SIG-M5 (cell line): ENCODE measurements at places on chromosomes 13 and 19.

DNA sequence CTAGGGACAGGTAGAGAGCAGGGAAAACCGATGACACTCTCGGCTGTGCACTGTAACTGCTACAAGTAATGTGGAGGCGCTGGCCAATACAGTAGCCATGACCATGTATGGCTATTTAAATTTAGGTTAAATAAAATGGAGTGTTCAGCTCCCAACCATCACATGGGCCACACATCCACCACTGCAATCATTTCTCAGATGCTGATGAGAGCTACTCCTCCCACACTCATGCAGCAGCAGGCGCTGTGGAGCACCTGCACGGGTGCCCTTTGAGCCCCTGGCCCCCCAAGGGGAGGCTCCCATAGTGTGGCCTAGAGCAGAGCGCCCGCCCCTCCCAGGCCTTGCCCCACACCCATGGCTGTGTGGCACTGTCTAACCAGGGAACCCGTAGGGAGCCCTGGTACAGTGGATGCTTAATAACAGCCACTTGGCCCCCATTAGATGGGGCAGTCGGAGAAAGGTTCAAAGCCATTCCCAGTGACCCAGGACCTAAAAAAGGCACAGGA is 6.0 kb downstream of the ACP4 start:
- DNase-seq, result no peak

GRCh38 chr13:91576590-91576989 is 178.2 kb downstream of the GPC5 start:
- no peak for DNase-seq

DNA sequence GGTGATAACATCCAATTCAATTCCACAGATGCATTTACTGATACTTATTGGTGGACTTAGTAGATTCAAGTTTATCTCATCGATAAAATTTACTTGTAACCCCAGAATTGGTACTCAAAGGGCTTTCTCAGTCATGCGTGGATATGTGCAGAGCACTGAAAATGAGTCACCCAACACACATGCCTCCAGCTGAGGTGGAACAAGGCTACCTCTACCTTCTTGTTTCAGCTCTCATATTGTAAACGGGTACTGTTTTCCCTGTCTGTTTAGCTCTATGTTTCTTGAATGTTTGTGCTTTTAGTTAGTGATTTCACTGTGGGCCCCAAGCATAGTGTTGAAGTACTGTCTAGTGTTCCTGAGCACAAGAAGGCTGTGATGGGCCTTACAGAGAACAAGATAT is 1.5 kb downstream of the LRRC63 start:
- DNase-seq, result no peak

DNA sequence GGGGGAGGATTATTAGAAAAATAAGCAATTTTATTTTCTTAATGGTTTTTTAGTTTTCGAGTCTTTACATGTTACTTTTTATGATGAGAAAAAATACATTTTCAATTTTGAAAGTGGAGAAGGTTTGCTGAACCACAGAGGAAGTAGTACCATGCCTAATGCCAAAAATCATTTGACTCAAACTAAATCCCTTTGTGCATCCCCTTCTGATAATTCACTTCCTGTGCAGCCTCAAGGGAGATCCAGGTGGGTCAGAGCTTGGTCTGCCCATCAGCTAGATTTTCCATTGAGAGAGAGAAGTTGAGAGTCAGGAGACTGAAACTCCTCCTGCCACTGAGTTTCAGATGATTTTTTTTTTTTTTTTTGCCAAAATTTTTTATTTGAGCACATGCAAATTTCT is 571.7 kb downstream of the LIG4 start:
- no peak for DNase-seq

- no peak for DNase-seq
These were observed 27.6 kb upstream of the GTF2F2 start for GRCh38 chr13:45092663-45093062.

DNA sequence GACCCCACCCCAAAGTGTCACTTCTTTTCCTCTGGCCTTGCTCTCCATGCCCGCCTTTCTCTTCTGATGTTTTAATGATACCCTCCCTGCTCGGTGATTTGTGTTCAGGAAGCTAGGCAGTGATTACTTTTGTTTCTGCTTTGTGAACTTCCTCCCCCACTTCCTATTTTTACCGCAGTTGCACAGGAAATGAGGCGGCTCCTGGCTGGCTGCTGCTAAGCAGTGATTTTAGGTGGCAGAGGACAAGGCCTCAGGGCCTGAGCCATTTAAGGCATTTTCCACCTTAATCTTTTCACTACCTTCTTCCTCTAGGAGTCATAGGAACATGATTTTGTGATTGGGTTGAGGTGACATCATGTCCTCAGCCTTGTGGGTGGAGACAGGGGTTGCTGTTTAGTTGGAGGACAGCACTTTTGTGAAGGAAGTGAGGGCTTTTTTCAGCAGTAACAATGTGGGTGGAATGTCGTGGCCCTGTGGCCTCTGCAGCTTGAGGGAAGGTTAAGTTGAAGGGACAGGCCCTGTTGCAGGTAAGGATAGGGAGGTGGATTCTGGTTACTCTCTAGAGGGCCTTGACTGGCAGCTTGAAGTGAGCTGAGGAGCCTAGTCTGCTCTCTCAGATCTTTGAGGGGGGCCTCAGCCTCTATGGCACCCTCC is 15.7 kb downstream of the GARRE1 start:
- no peak for DNase-seq

- DNase-seq, result peak; percentile 90
These were observed 19.8 kb downstream of the TMEM272 start for GRCh38 chr13:51825165-51825592.

DNA sequence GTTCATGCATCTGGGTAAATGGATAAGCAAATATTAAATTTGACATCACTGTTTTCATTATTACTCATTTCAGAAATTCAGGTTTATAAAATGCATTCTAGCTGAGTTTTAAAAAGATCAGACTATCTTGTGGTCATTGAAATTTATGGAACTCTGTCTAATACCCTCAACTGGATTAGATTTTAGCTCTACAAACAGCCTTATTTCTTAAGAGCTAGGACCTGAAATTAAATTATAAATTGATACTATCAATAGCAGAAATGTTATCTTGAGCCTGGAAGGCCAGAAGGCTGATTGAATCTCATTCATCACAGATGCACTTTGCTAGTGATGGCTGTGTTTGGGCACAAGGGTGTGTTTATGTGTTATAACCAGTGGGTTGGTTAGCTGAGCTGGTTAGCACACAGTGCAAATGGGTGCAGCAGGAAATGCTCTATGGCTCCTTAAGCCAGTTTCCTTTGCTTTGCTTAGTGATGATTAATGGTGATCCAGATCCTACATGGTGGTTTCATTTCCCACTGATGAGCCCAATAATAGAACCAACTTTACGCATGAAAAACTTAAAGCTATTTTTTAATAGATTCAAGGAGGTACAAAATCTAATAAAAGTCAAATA is 310.8 kb upstream of the KLF12 start:
- no peak for DNase-seq

DNA sequence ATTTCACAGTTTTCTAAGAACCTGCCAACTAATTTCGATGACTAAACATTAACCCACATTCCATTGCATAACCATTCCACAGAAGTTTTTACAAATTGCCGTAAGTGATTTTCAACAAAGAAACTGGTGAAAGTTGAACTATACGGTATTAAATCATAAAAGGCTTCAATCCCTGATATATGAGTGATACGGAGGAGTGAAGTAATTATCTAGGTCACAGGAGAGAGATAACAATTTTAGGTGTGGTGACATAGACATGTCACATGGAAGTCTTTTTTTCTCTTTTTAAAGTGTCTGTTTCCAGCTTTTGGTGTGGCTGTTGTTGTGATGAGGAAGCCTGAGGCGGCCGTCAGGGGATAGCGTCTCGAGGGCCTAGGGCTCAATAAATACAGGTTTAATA is 29.4 kb downstream of the TBC1D4 start:
- no peak for DNase-seq
